ENCODE measurements at places on chromosomes 3 and 15.
A peak's percentile ranks its signal among the peaks of the same experiment; 100 is the strongest.

DNA sequence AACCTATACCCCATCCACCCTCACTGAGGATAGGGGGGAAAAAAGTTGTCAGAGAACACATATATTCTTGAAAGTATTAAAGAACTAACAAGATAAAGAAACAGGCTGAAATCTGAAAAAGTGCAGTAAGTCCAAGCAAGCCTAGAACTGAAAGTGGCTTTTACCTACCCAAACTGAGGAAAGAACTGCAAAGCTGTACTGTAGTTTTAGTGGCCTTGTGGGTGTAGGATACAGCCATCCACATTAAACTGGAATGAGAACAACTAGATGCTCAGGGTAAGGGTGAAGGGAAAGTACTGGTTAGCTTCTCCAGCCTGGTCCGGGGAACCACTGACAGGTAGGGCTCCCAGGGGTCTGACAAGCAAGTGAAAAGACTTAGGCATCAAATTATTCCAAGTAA is 10.1 kb downstream of the UBP1 start:
- DNase-seq, result no peak

DNA sequence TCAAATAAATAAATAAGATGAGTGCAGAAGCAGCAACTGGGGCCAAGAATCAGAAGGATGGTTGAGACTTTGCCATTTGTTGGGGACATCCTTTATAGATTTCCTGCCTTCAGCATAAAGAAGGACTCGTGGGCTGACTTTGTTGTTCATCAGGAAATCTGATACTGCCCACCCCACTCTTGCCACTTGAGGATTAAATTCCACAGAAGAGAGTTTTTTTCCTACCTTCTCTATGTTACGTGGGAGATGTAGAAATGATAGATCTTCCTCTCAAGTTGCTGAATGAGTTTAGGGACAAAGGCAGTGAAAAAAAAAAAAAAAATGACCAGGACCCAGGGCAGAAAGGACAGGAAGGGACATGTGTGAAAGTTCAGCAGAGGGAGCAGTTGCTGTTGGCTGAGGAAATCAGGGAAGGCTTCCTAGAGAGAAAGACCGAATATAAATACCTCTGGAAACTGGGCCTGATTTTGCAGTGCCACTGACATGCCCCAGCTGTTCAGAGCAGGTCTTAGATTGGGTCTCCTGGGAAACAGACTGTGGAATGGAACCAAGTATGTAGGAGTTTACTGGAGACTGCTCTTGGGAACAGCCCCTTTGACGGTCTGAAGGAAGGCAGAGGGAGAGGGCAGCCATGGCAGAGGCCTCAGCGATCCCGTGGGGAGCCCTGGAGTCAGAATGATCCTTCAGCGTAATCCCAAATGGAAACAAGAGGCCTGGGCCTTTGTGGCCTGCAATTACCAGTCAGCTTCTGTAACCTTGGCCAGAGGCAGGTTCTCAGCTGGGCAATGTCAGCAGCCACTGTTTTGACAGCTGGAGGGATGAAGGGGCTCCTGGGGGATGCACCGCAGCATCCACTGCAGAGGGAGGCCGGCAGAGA is 50.9 kb downstream of the C3orf20 start:
- no peak for DNase-seq

- DNase-seq, result no peak
Observed at GRCh38 chr3:138625707-138626365, 17.3 kb downstream of the FAIM start.

DNA sequence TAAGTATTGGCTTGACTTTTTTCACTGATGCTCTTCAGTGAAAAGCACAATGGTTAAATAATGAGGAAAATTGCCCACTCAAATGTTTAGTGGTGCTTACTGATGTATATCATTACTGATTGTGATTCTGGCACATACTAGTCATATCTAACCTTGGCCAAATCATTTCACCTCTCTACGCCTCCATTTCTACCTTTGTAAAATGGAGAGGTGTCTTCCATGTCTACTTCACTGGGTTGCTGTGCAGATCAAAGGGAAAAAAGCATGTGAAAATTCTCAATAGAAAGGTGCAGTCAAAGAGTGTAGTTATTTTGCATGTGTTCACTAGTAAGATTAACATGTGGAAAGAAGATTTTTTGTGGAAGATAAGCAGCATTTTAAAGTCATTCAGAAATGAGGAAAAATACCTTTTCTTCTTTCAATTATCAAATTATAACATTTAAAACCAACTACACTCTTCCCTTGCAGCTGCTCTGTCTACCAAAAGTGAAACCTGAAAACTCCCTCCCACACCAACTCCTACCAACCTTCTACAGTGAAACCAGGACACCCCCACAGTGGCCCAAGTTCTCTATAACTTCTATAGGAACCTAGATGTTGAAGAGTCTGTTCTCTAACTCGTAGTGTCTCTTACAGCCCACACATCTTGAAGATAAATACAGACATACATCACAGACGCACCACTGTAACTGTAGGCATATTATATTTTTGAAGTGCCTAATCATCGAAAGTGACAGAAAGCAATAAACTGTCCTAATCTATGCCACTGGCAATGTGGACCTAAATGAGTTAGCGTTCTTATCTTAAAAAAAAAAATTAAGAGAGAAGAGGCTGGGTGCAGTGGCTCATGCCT is 1.4 kb downstream of the CD200R1 start:
- DNase-seq, result no peak

DNA sequence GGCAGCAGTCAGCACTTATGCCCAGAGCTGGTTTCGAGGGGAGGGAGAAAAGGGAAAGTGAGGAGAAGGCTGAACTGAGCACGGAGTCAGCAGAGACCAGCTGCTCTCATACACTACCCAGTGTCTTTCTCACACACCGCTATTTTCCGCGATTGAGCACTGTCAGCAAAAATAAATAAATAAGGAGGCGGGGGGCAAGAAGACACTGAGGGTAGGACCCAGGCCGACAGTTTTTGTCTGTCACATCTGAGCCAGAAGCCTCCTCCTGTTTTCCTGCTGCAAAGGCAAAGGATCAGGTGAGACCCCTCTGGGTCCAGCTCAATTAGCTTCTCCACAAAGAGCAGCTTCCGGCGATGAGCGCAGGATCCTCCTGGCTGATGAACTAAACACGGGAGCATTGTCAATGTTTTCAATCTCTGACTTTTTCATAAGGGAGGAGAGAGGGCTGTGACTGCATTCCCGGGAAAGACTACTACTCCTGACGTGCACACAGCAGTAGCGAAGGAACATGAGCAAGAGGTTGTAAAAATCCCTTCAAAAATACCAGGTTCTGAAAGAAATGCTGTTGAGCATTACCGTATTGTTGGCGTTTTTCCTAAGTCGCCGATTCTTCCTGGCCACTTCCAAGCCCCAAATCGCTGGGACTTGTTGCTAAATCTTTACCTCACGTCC is 1.3 kb downstream of the FRMD5 start:
- no peak for DNase-seq

DNA sequence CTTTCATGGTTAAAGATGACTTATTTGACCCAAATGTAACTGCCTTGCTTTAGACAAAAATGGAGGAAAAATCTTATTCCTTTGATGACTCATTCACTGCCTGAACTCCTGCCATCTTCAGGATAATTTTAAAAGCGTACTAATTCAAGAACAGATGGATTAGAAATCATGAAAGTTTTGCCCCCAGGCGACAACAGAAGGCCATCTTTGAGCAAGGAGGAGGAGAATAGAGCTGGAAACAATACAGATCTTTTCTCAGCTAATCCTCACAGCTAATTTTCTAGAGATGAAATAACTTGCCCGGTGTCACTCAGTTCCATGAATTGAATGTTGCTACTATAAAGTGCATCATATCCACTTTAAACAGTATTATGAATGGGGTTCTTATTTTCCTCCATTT is 324.7 kb upstream of the RARB start:
- DNase-seq, result no peak

GRCh38 chr3:17431484-17432045 is 310.9 kb downstream of the TBC1D5 start:
- DNase-seq, result no peak

DNA sequence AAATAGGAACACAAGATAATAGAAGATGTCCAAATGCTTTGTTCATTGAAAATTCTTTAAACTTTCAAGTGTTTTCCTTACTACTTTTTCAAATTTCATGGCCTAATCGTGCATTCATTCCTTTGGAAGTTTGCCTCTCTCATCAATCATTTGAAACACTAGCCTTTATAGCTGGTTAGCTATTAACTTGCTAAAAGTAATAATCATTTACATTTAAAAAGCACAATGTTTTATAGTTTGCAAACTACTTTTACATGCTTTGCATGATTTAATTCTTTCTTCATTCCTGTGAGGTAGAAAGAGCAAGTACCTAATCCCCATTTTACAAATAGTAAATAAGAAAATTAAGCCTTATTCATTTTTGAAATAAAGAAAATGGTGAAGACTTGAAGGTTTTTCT is 137.4 kb upstream of the SLC7A14 start:
- no peak for DNase-seq

GRCh38 chr3:186807231-186807630 is 949 bp upstream of the RFC4 start:
- DNase-seq, result no peak

DNA sequence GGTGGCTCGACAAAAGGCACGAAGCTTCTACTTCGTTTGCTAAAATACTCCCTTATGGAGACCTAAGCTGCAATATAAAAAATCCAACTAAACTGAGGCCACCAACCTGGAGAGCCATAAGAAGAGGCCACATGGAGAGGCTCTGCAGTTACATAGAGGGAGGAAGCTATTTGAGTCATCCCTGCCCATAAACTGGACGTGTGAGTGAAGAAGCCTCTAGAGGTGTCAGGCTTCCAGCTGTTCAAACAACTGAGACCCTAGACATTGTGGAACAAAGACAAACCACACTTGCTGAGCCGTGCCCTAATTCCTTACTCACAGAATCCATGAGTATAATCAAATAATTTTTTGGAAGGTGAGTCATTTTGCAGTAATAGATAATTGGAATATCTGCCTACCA is 50.2 kb upstream of the GMNC start:
- DNase-seq, result no peak

DNA sequence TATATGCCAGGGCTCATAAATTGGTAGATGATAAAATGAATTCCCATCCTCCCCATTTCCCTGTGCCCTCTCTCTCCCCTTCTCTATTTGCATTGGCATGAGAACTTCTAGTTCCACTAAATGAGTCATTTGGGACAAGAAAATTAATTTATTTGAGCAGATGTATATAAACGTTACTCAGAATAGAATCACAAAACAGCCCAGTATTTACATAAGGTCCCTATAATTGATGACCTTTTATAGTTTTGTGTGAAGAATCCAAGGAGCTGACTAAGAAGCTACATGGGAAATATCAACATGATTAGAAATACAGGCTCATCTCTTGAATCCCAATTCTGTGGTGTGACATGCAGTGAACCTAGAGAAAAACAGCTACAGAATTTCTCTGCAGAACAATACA is 617.7 kb upstream of the NR2F2 start:
- DNase-seq, result no peak

DNA sequence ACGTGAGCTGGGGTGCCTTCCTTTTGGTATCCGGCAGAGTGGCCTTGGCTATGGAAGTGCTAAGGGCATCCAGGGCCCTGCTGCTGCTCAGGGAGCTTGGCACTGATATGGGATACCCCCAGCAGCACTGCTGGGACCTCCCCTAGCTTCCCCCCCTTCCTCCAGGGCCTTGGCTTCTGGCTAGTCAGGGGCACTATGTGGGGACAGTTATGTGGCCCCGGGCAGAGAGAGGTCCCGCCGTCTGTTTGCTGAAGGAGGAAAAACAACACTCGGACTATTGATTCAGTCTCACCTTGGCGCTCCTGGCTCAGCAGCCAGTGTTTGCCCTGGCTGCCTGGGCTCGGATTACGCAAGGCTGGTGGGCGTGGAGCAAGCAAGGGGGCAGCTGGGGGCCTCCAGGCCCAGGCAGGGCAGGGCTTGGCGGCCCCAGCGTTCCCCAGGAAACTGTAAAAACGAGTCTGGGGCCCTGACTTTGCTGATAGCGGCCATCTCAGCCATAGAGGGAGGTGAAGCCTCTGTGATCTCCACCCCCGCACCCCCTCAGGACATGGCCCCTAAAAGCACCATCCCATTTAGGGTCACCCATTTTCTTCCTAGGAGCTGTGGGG is 5.7 kb downstream of the FURIN start:
- peak; percentile 57 for DNase-seq

GRCh38 chr3:25916321-25916720 is 126.4 kb downstream of the OXSM start:
- DNase-seq, result no peak

DNA sequence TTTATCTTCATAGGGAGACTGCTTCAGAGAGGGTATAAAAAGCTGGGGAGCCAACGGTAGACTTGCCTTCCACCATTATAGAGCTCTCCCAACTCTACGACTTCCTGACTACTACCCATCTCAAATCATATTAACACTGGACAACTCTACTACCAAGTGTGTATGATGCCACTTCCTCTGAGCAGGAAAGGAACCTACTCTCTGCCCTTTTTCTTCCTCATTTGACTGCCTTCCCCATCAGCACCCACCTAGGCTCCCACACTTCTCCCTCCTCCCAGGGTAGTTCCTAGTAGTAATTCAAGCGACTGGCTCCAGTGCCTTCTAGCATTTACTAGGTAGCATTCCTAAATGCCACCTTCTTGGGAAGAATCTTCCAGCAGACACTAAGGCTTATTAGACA is 24.5 kb upstream of the TBL1XR1 start:
- no peak for DNase-seq

- no peak for DNase-seq
Observed at GRCh38 chr3:126983653-126984390, 907 bp downstream of the PLXNA1 start.

GRCh38 chr15:93223803-93224202 is 134.8 kb upstream of the RGMA start:
- no peak for DNase-seq

DNA sequence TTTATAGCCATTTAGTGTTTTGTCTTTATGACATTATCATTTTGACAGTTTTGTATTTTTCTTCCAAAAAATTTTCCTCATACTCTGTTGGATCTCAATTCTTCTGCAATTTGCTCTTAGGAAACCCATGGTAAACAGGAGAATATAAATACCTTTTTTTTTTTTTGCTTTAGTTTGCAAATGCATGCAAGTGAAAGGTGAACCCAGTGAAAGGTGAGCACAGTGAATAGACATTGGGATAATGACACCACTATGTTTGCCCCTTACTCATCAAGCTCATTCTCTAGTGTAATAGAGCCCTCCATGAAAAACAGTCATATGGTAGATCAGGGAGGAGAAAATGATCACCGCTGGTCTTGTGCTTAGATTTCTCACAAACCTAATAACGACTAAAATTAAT is 59.0 kb upstream of the TRPC1 start:
- no peak for DNase-seq

DNA sequence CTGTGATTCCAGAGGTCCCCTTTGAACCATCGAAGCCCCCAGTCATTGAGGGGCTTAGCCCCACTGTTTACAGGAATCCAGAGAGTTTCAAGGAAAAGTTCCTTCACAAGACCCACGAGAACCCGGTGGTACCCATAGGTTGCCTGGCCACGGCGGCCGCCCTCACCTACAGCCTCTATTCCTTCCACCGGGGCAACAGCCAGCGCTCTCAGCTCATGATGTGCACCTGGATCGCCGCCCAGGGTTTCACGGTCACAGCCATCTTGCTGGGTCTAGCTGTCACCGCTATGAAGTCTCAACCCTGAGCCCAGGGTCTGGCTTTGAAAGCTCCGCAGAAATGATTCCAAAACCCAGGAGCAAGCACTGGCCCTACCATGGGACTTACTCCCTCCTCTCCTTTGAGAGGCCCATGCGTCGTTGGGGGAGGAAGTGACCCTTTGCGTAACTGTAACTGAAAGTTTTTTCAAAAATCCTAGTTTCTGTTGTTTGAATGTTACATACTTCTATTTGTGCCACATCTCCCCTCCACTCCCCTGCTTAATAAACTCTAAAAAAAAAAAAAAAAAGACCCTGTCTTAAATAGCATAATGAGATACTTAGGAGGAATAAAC is 85.1 kb upstream of the CSPG5 start:
- DNase-seq, result no peak

- peak; percentile 71 for DNase-seq
Observed at GRCh38 chr3:155352900-155353490, 59.5 kb upstream of the STRIT1 start.
